Kasumi-1 (cell line): ENCODE measurements at places on chromosomes 16 and 17.

DNA sequence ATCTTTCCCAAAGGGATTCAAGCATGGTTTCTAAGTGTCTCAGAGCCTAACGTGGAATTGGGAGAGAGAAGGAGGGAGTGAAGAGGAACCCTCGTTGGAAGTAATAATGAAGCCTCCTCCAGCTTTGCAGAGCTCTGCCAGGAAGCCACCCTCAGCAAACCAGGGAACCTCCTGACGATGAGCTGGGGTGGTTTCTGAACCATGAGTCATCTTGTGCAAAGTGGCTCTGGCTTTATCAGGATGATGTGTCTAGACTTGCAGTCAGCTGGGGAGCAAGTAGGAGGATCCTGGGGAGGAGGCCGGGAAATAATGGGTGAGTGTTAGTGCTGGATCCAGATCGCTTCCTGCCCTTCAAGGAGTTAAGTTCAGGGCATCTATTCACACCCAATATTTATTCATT, 191.7 kb upstream of the RBFOX1 start:
- DNase-seq: no peak

DNA sequence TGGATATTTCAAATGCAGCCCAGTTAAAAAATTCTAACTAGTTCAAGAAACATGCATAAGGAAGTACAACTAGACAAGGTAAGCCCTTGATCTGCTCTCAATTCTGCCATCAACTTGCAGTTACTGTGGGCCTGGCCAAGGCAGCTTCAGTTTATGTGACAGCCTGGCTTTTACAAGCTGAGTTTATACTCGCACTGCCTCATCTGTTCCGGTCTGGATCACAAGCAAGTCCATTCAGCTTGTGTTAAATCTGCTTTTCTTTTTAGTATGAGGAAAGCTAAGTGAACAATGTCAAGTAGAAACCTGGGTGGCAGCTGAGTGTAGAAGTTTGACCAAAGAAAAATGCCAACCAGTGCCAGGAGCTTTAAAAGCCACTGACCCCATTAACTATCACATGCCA, 76.6 kb upstream of the CORO6 start:
- no peak for DNase-seq

GRCh38 chr17:65171752-65172151, 34.6 kb downstream of the RGS9 start:
- peak; percentile 79 for DNase-seq

- DNase-seq: no peak
Observed at GRCh38 chr17:75396796-75397195, 8.7 kb downstream of the GRB2 start.

DNA sequence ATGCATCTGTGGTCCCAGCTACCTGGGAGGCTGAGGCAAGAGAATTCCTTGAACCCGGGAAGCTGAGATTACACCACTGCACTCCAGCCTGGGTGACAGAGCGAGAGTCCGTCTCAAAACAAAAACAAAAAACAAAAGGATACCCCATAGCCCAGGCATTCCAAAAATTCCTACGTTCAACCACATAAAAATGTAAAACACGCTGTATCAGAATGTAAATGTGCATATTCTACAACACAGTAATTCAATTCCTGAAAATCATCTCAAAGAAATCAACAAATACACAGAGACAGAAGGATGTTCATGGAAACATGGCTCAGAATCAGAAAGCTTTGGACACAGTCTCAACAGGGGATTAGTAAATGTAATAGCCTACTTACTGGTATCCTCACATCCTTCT, 33.0 kb downstream of the COG7 start:
- DNase-seq: no peak

DNA sequence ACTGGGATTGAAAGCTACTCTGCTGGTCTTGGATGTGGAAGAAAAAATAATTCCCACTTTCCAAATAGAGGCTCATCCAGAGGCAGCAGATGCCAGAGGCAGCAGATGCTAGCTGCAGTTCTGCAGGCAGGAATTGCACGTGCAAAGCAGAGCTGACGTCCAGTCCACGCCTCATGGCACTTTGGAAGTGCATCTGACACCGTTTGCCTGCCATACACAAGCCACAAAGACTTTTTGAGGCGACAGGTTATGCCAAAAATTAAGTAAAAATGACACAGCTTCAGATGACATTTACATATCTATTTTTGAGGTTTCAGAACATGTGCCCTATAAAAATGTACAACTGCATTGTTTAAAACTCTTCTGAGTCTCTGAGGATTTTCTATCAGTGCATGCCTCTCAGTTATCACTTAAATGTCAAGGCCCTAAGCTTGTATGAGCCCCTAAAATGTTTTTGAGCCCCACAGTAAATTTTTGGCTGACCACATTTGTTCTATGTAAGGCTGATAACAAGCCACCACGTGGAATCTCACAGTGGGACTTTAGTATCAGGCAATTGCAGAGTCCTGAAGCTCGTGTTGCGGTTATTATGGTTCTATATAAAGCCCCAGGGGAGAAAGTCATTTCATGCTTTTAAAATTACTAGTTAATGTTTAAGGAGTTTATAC, 239.2 kb downstream of the PRKCA start:
- no peak for DNase-seq

GRCh38 chr17:56822725-56823124, 11.0 kb downstream of the C17orf67 start:
- DNase-seq: no peak

- no peak for DNase-seq
Observed at GRCh38 chr16:73853968-73854367, 442.6 kb upstream of the PSMD7 start.
